A549 treated with DMSO at 1 μM for 4 hours (cell line): ENCODE measurements at places on chromosomes 12 and 14. TPM values are rescaled to one million over a fixed set of nuclear protein-coding genes. Genes with fewer than 3 reads are reported as not detected.

AKAP5 gene
- total RNA-seq = 0.42 to 0.52 TPM (median 0.45 TPM) in 5 replicates

POLE2 gene
- total RNA-seq = 12.4 to 15.2 TPM (median 14.3 TPM) in 5 replicates

PLA2G1B gene
- total RNA-seq = not detected in 5 replicates

MEG3 gene
- total RNA-seq = 51.9 to 85.3 TPM (median 73.9 TPM) in 5 replicates

GPR132 gene
- total RNA-seq = 0.41 to 0.71 TPM (median 0.67 TPM) in 5 replicates

KRT80 gene
- total RNA-seq = 53.8 to 71.0 TPM (median 63.0 TPM) in 5 replicates

MGAT4C gene
- 0.03 to 0.08 TPM (median 0.06 TPM) in 4 of 5 replicates, not detected in the other for total RNA-seq

OVCH1 gene
- not detected in 5 replicates for total RNA-seq

ABCD2 gene
- total RNA-seq = not detected in 5 replicates

KLRD1 gene
- total RNA-seq = not detected in 5 replicates
